ENCODE measurements at places on chromosomes 2 and 18. TPM values are rescaled to one million over a fixed set of nuclear protein-coding genes. Genes with fewer than 3 reads are reported as not detected.

Gene IL37
- total RNA-seq: not detected

DNA sequence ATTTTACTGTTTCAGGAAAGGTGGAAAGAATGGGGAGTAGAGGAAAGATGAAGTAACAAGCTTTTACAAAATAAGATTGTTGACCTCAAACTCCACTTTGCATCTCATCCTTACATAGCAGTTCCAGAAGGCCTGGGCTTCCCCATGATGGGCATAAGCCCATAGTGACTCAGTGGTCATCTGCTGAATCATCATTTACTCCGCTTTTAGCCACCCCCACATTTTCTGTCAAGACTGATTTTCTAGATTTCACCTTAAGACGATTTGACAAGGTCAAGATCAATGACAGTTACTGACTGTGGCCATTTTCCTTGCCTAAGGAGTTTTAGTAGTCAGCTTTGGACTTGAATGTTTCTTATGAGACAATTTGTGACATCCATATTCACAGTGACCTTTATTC, 49.4 kb downstream of the PLEKHM3 start:
- no peak for DNase-seq
- H3K27me3 ChIP-seq: no peaks in the 10 kb centered on the region
- no peak overlapping the region for H3K27ac ChIP-seq
- H3K4me1 ChIP-seq: no peaks in the 10 kb centered on the region
- no peak overlapping the region for H3K4me3 ChIP-seq

Gene FARSB
- 7.8 TPM for total RNA-seq

DNA sequence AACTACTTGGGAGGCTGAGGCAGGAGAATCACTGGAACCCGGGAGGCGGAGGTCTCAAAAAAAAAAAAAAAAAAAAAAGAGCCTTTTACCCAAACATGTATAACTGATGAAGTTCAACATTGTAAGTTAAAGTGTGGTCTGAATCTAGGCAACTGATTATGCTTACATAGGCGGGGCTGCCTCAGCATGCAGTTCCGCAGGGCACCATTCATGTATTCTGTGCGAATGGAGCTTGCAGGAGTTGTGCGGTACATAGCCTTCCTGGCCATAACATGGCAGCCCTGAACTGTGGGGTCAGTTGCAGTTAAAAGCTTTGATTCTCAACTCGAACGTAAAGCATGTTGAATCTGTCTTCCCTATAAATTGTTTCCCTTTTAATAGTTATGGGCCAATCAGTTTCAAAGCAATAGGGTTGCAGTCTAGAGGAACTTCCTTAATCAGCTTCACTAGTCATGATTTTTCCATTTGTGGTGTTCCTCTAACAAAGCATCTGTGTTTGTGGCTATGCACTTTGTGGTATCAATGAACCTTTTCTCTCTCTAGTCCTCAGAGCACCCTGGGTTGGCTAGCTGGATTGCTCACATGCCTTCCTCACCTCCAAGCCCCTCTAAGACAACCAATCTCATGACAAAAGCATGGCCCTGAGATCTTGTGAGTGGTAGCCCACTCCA, 30.6 kb upstream of the CEP68 start:
- H3K4me3 ChIP-seq: no peak overlapping the region
- H3K27me3 ChIP-seq: no peaks in the 10 kb centered on the region
- H3K36me3 ChIP-seq: peaks cover 2% of the 10 kb centered on the region
- H3K27ac ChIP-seq: no peak overlapping the region
- no peak for DNase-seq

Gene MAB21L4
- total RNA-seq: not detected

Gene CCDC148
- total RNA-seq: not detected

DNA sequence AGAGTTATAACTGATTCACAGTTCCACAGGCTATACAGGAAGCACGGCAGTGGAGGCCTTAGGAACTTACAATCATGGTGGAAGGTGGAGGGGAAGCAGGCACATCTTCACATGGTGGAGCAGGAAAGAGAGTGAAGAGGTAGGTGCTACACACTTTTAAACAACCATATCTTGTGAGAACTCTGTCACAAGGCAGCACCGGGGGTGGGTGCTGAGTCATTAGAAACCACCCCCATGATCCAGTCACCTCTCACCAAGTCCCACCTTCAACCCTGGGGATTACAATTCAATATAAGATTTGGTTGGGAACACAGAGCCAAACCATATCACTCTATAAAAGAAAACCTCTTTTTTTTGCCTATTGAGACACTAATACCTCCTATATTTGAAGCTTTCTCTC, 1108.5 kb upstream of the CDH2 start:
- no peaks in the 10 kb centered on the region for H3K4me1 ChIP-seq
- no peak overlapping the region for H3K4me3 ChIP-seq
- H3K27ac ChIP-seq: no peak overlapping the region
- DNase-seq: no peak

GRCh38 chr2:121388371-121388770, 103.4 kb upstream of the TFCP2L1 start:
- H3K4me1 ChIP-seq: no peaks in the 10 kb centered on the region
- H3K27ac ChIP-seq: no peak overlapping the region
- no peak overlapping the region for H3K4me3 ChIP-seq
- no peak for DNase-seq
- no peaks in the 10 kb centered on the region for H3K27me3 ChIP-seq
- H3K36me3 ChIP-seq: peaks cover 33% of the 10 kb centered on the region

DNA sequence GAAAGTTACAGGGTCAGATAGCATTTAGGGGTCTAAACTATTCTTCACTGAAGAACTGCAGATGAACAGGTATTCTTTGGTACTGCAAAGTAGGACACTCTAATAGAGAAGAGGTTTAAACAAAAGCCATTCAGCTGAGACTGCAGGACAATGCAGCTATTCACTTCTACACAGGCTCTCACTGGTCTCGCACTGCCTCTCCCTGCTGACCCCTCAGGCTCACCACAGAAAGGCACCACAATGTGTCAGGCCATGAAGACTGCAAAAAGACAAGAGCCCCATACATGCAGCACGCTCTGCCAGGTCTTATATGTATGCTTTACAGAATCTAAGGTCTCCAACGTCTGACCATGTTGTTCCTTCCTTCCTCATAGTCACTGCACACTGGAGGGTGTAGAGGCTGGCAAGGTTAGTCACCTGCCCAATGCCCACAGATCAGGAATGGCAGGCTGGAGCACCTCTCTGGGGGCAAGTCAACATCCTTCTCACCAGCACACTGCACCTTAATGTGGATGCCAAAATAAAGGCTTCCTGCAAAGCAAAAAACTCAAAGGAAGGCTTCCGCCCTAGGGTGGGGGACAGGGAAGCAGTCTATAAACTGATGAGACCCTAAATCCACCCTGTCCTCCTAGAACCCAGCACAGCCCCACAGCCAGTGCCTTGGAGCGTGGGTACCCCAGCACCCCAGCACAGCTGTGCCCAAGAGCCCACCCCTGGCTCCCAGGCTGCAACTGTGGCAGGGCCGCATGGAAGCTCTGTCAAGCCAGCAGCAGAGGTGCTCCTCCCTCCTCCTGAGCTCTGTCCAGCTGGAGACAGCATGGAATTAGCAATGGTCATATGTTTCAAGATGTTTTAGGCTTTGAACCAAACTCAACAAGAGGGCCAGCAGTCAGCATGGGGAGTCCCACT, 10.7 kb upstream of the RNU4ATAC start:
- no peaks in the 10 kb centered on the region for H3K4me1 ChIP-seq
- no peaks in the 10 kb centered on the region for H3K27me3 ChIP-seq
- H3K4me3 ChIP-seq: no peak overlapping the region
- no peak for DNase-seq
- no peak overlapping the region for H3K27ac ChIP-seq

DNA sequence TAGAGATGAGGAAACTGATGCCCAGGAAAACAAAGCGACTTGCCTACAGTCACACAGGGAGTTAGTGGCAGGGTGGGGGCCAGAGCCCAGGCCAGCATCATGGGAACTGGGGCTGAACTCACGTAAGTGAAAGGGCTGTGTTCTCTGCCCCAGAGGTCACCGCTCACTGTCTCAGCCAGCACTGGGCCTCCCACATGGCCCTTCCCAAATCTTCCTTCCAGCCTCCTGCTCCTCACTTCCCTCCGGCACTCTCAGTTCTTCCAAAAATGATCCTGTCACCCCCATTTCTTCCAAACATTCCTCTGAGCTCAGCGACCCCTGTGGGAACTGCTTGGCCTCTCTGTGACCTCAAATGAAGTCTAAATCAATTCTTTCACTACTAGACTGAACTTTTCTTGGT, 90.5 kb upstream of the TMEM247 start:
- no peak for DNase-seq
- no peaks in the 10 kb centered on the region for H3K36me3 ChIP-seq
- H3K4me3 ChIP-seq: no peak overlapping the region
- H3K27ac ChIP-seq: no peak overlapping the region
- no peaks in the 10 kb centered on the region for H3K27me3 ChIP-seq
- H3K4me1 ChIP-seq: peaks cover 2% of the 10 kb centered on the region

DNA sequence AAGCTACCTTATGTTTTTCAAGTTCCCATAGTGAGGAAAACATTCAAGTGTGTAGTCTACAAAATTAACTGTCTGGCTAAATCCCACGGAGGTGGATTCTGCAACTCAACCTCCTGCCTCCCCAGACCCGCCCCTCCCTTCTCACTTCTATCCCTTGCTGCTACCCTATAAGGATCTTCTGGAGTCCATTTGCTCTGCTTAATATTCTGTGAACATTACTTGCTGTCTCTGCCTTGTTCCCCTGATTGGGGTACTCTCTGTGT, 163.2 kb downstream of the KCNE4 start:
- no peaks in the 10 kb centered on the region for H3K27me3 ChIP-seq
- H3K36me3 ChIP-seq: no peaks in the 10 kb centered on the region
- no peak for DNase-seq
- H3K4me1 ChIP-seq: no peaks in the 10 kb centered on the region
- H3K4me3 ChIP-seq: no peak overlapping the region
- no peak overlapping the region for H3K27ac ChIP-seq

DNA sequence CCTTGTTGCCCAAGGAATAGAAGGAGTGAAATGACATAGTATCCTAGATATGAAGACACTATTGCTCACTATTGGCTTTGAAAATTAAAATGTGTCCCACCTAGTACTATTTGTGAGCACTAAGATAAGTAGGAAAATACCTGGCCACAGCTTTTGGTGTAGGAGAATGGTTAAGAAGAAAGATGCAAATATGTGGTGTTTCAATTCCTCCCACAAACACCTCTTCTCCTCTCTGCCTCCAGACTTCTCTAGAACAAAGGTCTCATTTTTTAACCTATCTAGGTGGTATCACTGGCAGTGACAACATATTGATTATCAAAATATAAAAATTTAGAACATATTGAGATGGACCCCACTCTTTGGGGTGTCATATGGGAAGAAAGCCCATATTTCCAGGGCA, 929.9 kb upstream of the FANCL start:
- no peak for DNase-seq
- H3K27ac ChIP-seq: no peak overlapping the region
- no peaks in the 10 kb centered on the region for H3K27me3 ChIP-seq
- no peak overlapping the region for H3K4me3 ChIP-seq

DNA sequence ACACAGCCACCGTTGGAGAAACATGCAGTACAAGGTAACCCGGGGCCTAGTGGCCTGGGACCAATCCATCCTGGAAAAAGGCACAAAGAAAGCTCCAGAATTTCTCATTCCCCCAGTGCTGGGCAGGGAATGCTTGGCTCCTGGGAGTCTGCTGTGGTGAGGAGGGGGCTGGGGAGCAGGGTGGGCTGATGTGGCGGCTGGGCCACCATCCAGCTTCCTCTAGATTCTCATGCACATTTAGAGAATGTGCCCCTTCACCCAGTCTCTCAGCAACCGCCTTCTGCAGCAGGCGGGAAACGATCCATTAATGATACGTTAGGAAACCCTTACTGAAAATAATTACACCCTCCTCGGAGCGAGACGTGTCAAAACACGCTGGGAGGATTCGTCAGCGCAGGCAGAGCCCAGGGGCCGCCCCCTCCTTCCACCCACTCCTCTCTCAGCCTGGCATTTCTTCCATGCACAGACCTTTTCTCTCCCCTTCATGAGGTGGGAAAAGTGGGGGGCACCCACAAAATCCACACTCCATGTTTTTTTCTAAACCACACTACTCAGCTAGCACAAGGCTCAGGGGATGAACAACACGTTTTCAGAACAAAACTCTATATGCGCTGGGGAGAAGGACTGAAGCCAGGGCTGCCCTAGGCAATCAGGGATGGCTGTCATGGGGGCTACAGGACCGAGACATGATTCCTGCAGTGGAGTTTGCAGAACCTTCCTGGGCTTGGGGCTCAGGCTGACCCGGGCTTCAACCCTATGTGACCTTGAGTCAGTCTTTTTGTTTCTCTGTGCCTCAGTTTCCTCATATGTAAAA, 56.1 kb upstream of the SMAD7 start:
- DNase-seq: no peak
- H3K36me3 ChIP-seq: no peaks in the 10 kb centered on the region
- H3K4me1 ChIP-seq: no peaks in the 10 kb centered on the region

GRCh38 chr2:68734688-68735525, at the start of gene ARHGAP25:
TSS of gene ARHGAP25 (plus strand) at chr2:68734811. CDS start at chr2:68735200, 389 bp downstream.
- no peaks in the 10 kb centered on the region for H3K27me3 ChIP-seq
- peak within 1 kb of the TSS; percentile 73 for H3K4me3 ChIP-seq
- peaks cover 49% of the 10 kb centered on the region for H3K4me1 ChIP-seq
- peak; percentile 23 for DNase-seq

GRCh38 chr2:97656905-97657587, 6.8 kb downstream of the ACTR1B start:
- peaks cover 54% of the 10 kb centered on the region for H3K36me3 ChIP-seq
- no peak overlapping the region for H3K4me3 ChIP-seq
- DNase-seq: no peak
- H3K27me3 ChIP-seq: no peaks in the 10 kb centered on the region

DNA sequence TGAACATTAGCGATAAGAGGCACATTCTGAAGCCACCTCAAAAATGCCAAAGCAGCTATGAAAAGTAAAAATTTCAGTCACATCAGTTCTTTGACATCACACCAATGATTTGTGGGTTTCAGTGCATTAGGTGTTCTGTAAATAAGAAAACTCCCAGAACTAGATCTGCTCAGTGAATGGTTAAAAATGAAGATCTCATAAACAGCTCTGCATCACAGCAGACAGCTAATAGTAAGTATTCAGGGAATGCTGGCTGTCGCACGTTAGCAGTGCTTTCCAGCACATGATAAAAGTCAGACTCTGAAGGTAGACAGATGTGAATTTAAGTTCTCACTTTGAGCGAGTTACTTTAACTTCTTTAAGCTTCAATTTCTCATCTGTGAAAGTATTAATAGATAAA, 154.9 kb downstream of the SATB2 start:
- no peaks in the 10 kb centered on the region for H3K27me3 ChIP-seq
- DNase-seq: no peak
- no peaks in the 10 kb centered on the region for H3K4me1 ChIP-seq

Gene POTEI
- total RNA-seq: not detected

GRCh38 chr2:31428001-31428418, 13.5 kb upstream of the XDH start:
- H3K27ac ChIP-seq: no peak overlapping the region
- H3K27me3 ChIP-seq: no peaks in the 10 kb centered on the region
- H3K4me3 ChIP-seq: no peak overlapping the region
